ENCODE measurements at places on chromosomes 12 and 14.

GRCh38 chr12:122072031-122072970 is 6.3 kb upstream of the MLXIP start:
- peak; percentile 82 for DNase-seq

DNA sequence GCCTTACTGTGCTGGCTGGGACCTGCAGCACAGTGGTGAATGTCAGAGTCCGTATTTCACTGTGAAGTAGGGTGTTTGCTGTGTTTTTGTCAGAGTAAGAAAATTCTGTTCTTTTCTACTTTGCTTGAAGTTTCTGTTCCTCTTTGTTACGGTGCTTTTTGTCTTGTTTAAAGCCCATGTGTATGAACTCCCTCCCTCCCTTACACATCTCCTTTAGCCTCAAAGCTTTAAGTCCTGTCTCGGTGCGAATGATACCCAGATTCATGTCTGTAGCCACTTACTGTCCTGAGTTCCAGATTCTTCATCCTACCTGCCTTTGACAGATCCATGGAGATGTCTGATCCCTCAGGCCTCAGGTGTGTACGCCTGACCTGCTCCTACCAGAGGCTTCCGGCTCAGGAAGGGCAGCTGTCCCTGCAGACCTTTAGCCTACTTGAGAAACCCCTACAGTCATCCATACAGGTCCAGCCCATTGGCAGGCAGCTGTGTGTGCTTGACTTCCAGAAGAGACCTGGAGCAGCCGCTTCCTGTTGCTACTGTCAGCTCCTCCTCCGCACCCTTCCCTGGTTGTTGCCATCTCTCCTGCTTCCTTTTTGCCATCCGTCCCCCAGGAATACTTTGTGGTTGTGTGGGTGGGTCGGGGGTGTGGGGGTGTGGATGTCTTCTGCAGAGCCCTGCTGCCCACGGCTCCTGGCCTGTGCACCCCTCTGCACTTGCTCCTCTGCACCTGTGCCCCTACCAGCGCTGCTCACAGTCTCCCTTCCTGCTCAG is 72.9 kb downstream of the DDX51 start:
- no peak for DNase-seq

DNA sequence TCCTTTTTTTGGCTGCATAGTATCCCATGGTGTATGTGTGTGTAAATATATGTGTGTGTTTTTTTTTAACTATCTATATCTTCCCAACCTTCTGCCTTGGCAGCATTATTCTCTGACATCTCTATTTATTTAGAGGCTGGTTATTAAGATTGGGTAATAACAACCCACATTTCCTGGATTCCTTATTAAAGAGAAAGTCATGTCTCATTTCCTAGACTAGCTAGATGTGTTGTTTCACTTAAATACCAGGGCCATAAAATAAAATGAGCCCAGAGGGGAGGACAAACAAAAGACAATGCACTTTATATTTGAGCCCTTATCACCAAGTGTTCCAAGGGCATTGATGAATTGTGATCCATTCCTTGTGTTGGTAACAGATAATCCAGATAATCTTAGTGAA is 169.1 kb downstream of the SLC5A8 start:
- DNase-seq = peak; percentile 18

DNA sequence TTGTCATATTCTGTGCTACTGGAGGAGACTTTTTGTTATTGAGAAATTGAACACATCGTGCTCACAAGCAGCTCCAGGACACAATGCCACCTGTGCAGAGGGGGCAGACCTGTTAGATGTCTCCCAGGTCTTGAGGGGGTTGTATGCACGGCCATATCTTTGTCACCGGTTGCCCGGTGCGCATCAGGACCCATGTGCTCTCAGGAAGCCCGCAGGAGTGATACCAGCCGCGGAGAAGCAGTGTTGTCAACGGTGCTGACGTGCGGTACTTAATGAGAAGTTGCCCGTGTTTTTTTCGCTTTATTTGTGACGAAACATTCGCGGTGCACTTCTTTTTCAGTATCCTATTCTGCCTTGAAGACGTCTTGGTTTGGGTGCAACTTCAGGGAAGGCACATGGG is 128.2 kb upstream of the RTL1 start:
- no peak for DNase-seq

Measured in dermis microvascular lymphatic vessel endothelial cell (primary cell).